Muscle of leg (tissue), 16 donors: ENCODE measurements at places on chromosomes 2 and 18.

DNA sequence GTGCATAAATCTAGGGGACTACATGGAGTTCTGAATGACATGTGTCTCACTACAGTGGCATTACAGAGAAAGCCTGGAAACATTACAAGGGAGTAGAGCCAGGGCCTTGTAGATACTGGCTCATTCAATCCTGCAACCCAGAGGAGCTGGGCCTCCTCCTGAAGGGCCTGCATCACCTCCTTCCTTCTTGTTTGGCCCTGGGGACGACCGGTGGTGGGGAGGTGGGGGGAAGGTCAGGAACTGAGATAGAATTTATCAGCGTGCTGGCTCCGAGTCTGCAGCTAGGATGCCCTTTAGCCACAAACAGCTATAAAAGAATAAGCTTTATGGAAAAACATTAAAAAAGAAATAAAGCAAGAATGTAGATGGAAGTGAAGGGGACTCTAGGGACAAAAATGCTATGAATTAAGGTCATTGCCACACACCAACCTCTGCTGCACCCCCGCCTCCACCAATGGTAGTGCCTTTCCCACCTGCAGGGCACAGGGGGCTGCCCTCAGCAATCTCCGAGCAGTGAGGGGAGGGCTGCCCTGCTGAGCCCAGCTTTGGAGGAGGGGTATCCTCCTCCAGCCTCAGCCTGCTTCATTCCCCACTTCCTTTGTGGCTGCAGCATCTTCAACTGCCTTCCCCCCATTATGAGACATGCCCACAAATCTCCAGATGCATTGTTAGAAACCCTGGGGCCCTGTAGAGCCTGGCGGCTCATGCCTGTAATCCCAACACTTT, 149.0 kb downstream of the MSH2 start:
- H3K4me1 ChIP-seq = no peaks in the 10 kb centered on the region
- H3K4me3 ChIP-seq = no peak overlapping the region
- DNase-seq = no peak
- no peak overlapping the region for H3K27ac ChIP-seq
- H3K36me3 ChIP-seq = no peaks in the 10 kb centered on the region

GRCh38 chr2:151525821-151526373, 116.2 kb downstream of the RIF1 start:
- no peak overlapping the region for H3K27ac ChIP-seq
- H3K4me3 ChIP-seq = no peak overlapping the region
- no peak for DNase-seq
- H3K27me3 ChIP-seq = no peaks in the 10 kb centered on the region
- H3K36me3 ChIP-seq = peaks cover 64% of the 10 kb centered on the region

DNA sequence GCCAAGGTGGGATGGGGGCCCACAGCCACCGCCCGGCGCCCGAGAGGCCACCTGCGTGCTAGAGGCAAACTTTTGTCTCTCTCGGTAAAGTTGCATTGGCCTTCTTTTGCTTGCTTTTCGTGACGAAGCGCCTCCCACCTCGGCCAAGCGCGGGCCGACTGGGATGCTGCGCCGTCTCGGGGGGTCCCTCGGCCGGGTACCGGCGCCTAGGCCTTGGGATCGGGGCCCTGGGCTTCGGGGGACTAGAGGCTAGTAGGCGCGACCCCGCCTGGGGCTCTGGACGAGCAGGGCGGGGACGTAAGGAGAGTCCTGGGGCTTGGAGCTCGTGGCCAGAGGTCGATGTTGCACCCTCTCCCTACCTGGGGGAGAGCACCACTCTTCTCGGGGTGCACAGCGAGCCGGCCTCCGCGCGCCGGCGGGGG, 545 bp downstream of the GLI2 start:
- DNase-seq = peak; percentile 71
- H3K4me3 ChIP-seq = peak overlapping the region; percentile 66
- H3K4me1 ChIP-seq = peaks cover 44% of the 10 kb centered on the region
- H3K27ac ChIP-seq = peak overlapping the region; percentile 92
- H3K36me3 ChIP-seq = no peaks in the 10 kb centered on the region
- peaks cover 63% of the 10 kb centered on the region for H3K27me3 ChIP-seq

DNA sequence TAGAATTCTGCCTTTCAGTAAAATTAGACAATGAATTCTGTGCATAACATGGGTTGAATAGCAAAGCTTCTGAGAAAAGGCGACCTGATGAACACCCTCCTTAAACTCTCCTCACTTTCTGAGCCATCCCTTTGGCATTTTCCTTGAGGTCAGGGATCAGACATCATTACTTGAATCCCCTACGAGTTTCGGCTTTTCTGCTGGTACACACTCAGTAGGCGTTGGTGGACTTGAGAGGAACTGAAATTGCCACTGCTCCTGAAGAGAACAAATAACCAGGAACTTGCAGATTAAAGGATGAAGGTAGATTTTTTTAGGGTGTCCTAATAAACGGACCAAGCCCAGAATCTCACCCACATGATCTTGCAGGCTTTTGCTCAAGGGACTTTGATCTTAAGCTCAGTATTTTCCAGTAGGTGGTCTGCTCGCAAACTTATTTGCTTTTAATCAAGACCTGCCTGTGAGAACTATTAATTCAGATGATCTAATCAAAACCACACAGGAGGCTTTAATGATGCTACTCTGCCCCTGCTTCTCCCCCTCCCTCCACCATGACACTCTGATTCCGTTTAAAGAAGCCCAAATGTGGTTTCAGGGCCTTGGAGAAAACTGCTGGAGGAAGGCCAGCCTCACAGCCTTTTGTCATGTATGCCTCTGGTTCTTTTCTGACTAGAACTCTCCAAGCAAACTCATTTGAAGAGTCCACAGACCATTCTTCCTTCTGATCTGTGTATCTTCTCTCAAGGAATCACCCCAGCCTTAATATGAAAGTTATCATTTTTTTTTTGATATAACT, 124.9 kb downstream of the PRKCE start:
- H3K27me3 ChIP-seq = no peaks in the 10 kb centered on the region
- H3K27ac ChIP-seq = no peak overlapping the region
- peaks cover 11% of the 10 kb centered on the region for H3K4me1 ChIP-seq
- no peaks in the 10 kb centered on the region for H3K36me3 ChIP-seq

DNA sequence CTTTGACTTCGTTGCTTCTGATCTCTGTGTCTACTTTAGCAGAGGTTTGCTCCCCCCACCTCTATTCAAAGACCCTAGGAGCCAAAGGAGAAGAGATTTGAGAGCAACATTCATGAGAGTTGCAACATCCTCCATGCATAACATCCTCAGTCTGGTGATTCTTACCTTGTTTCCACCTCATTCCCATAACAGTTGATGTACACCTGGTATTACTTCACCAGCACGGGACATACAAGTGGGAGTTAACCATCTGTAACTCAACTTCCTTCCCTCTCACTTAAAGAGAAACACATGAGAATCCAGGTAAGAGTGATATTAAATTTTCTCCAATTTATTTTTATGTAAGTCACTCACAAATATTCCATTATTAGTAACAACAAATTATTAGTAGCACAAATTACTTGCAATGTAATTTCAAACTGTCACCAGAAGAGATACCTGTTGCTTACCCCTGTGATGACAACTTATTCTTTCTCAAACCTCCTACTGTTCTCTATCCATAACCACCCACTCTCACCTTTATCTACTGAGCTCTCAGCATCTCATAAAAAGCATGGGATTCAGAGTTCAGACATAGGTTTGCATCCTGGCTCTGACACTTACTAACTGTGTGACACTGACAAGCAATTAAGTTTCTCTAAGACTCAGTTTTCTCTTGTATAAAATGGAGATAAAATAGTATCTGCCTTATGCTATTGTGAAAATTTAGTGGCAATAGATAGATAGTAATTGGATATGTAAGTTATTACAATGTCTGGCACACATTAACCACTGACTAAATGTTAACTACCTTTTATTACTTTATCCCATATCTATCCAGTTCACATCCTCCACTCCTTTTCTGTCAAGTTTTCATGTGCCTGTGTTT, 184.6 kb upstream of the SRD5A2 start:
- no peaks in the 10 kb centered on the region for H3K4me1 ChIP-seq
- no peak for DNase-seq
- H3K4me3 ChIP-seq = no peak overlapping the region
- H3K27me3 ChIP-seq = no peaks in the 10 kb centered on the region
